Activated naive CD8-positive, alpha-beta T cell treated with anti-CD3 and anti-CD28 coated beads, Interleukin-2, amount 10 ng/mL, durations not matched to agents 7 days and 5 days (primary cell): ENCODE measurements at places on chromosomes 13 and 19. TPM values are rescaled to one million over a fixed set of nuclear protein-coding genes. Genes with fewer than 3 reads are reported as not detected.

DNA sequence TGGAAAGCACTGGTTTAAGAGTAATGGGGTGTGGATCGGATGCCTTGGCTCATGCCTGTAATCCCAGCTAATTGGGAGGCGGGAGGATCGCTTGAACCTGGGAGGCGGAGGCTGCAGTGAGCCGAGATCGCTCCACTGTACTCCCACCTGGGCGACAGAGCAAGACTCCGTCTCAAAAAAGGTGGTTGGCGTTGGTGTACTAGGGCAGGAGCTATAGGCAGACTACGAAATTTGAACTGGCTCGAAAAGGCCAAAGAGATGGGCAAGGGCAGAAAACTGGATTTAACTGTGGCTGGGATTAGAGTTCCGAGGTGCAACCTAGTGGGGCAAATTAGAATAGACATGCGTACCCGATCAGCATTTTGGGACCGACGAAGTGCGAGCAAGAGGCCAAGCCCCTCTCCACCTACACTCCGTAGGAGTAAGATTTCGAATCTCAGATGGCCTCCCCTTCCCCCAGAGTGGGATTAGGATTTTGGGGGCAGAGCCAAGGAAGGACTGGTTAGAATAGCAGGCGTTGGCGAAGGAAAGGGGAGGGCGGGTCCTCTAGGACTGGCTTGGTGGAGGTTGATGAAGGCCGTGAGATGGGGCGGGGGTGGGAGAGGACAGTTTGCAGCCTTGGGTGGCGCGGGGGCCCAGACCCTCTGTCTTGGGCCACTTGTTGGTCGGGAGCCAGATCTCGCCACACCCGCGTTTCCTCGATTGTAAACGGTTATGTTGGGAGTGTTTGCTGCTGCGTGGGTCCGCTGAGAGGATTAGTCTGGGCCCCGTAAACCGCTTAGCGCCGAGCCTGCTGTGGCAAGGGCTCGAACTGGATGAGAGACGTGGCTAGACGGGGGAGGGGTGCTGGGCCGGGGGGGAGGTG lies 2.0 kb upstream of the INAFM1 start:
- H3K36me3 ChIP-seq: peaks cover 16% of the 10 kb centered on the region
- H3K4me1 ChIP-seq: peaks cover 12% of the 10 kb centered on the region
- no peaks in the 10 kb centered on the region for H3K27me3 ChIP-seq
- DNase-seq: no peak

DNA sequence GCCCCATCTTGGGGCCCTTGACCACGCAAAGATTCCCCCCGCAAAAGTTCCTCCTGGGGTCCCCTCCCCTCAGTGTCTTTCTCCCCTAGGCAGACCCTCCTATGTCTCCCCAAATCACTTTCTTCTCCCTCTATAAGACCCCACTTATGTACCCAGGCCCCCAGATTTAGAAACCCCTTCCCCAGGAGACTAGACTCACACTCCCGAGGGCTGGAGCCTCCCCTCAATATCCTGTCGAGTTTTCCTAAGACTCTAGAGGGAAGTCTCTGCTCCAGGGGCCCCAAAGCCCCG lies 1.4 kb downstream of the SLC1A5 start:
- no peak for DNase-seq
- H3K27ac ChIP-seq: peak overlapping the region; percentile 92
- H3K4me1 ChIP-seq: peaks cover 59% of the 10 kb centered on the region
- no peaks in the 10 kb centered on the region for H3K27me3 ChIP-seq
- peak overlapping the region; percentile 91 for H3K4me3 ChIP-seq
- peaks cover 39% of the 10 kb centered on the region for H3K36me3 ChIP-seq

DNA sequence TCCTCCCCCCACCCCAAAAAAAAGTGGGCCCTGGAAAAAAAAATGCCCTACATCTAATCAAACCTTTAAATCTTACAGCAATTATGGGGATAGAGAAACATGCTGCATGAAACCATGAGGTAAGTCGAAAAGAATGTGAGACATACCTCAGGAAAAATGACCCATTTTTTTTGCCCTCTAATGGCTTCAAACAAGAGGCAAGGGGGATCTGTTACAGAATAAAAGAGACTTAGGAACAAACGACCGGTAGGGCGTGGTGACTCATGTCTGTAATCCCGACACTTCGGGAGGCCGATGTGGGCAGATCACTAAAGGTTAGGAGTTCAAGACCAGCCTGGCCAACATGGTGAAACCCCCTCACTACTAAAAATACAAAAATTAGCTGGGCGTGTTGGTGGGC lies 8.4 kb downstream of the RGL3 start:
- H3K4me1 ChIP-seq: no peaks in the 10 kb centered on the region
- no peak overlapping the region for H3K27ac ChIP-seq
- H3K36me3 ChIP-seq: no peaks in the 10 kb centered on the region
- H3K4me3 ChIP-seq: no peak overlapping the region
- peaks cover 37% of the 10 kb centered on the region for H3K27me3 ChIP-seq

- no peak overlapping the region for H3K27ac ChIP-seq
- H3K36me3 ChIP-seq: no peaks in the 10 kb centered on the region
- no peak for DNase-seq
Observed at GRCh38 chr13:96629331-96629730, 364.9 kb downstream of the OXGR1 start.

- H3K27me3 ChIP-seq: no peaks in the 10 kb centered on the region
- H3K36me3 ChIP-seq: no peaks in the 10 kb centered on the region
- DNase-seq: no peak
- H3K27ac ChIP-seq: no peak overlapping the region
- no peaks in the 10 kb centered on the region for H3K4me1 ChIP-seq
Observed at GRCh38 chr13:106105153-106105552, 430.3 kb downstream of the EFNB2 start.

DNA sequence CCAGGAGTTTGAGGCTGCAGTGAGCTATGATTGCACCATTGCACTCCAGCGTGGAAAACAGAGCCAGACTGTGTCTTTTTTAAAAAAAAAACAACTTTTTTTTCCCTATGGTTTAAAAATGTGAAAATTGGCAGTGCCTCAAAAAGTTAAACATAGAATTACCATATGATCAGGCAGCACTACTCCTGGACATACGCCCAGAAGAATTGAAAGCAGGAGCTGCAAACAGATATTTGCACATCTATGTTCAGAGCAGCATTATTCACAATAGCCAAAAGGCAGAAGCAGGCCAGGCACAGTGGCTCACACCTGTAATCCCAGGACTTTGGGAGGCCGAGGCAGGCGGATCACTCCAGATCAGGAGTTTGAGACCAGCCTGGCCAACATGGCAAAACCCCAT lies 3.8 kb upstream of the RETN start:
- H3K27me3 ChIP-seq: peaks cover 6% of the 10 kb centered on the region
- H3K36me3 ChIP-seq: no peaks in the 10 kb centered on the region
- H3K4me1 ChIP-seq: peaks cover 8% of the 10 kb centered on the region
- H3K27ac ChIP-seq: no peak overlapping the region
- DNase-seq: no peak

PEX11G gene
- 1.0 TPM for total RNA-seq

DNA sequence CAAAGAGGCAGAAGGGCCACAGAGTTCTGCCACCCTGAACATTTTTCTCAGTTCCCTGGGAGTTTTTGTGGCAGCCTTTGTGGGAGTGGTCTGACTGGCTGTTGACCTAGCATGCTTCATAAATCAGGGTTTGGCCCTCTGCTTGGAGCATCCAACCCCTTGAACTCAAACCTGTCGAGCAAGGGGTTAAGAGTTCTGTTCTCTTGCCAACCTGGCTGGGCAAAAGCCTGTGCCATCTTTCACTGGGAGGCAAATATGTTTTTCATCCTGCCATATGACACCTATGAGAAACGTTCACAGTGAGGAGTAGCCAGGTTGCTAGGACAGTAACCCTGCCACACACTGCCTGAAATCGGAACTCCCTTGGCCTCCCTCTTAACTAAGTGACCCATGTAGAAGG lies 7.7 kb upstream of the TEX26 start:
- peaks cover 43% of the 10 kb centered on the region for H3K27me3 ChIP-seq
- no peak overlapping the region for H3K27ac ChIP-seq
- peaks cover 2% of the 10 kb centered on the region for H3K36me3 ChIP-seq
- DNase-seq: no peak
- no peak overlapping the region for H3K4me3 ChIP-seq

DNA sequence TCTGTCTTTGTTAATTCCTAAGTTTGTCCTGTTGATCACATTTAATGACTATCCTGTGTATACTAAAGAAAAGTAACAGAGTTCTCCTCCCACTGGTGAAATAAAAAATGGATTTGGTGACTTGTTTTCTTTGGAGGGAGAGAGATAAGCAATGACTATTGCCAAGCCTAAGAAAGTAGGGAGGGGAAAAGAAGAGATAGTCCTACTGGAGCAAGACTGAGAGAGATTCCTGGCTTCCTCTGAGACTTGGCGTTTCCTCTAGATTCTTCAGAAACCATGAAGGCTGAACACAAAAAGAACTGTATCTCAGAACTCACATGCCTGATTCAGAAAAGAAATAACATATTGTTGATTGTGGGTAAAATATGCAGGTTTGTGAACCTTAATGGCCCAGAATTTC lies 406.5 kb downstream of the FOXO1 start:
- no peak overlapping the region for H3K27ac ChIP-seq
- peaks cover 5% of the 10 kb centered on the region for H3K4me1 ChIP-seq
- H3K27me3 ChIP-seq: no peaks in the 10 kb centered on the region
- no peak overlapping the region for H3K4me3 ChIP-seq
- no peak for DNase-seq
- peaks cover 14% of the 10 kb centered on the region for H3K36me3 ChIP-seq

LRRC63 gene
- 1.5 TPM for total RNA-seq

DNA sequence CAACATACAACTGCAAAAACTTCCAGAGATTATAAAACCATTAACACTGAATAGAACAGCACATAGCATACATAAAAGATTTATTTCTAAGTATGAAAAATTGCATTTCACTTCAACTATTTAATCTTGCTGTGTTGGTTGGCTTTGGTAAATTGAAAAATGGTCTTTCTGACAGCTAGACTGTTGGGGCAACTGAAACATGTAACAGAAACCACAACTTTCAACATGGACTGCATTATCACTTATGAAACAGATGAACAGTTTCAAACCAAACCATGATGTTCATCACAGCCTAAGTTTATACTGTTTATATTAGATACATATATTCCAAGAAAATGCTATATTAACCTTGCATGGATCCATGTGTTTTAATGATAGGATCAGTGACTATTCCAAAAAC lies 324.1 kb upstream of the PCDH9 start:
- no peaks in the 10 kb centered on the region for H3K27me3 ChIP-seq
- no peaks in the 10 kb centered on the region for H3K4me1 ChIP-seq
- DNase-seq: no peak
- no peak overlapping the region for H3K4me3 ChIP-seq
- H3K36me3 ChIP-seq: no peaks in the 10 kb centered on the region

KLK1 gene
- total RNA-seq: 2.7 TPM

DNA sequence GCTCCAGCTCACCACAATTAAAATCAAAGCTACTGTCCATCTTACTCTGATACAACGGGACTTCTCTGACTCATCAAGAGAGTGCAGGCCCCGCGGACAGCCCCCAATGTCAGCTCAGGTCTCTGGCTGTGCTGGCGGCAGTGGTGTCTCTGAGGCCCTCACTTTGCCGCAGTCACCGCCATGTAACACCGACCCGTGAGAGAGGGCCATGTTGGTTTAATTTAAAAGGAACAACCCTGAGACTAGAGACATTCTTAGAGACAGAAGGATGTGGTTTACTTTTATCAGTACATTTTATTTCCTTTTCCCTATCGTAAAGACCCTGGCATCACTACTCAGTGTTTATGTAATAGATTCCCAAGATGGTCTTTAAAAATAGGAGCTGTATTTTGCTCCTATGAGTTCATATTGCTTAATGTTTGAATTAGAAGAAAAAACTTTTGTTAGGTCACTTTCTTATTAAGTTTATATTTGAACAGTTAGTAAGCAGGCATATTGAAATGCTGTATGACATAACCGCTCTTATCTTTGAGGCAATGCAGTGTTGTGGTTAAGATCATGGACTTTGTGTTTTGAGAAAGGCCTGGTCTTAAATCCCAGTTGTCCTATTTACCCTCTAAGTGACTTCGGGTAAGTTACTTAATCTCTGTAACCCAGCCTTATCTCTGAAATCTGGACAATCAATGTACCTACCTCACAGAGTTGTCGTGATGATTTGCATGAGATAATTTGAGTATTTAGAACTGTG lies 23.4 kb downstream of the DGKH start:
- DNase-seq: no peak
- H3K27ac ChIP-seq: no peak overlapping the region

GRCh38 chr19:593505-593904 lies 3.8 kb downstream of the HCN2 start:
- no peak overlapping the region for H3K27ac ChIP-seq
- H3K4me3 ChIP-seq: no peak overlapping the region
- peaks cover 20% of the 10 kb centered on the region for H3K27me3 ChIP-seq
- no peak for DNase-seq

GRCh38 chr19:7152568-7152967 lies 83.1 kb downstream of the ZNF557 start:
- peak overlapping the region; percentile 81 for H3K27ac ChIP-seq
- peak; percentile 32 for DNase-seq
- H3K4me1 ChIP-seq: peaks cover 2% of the 10 kb centered on the region
- no peaks in the 10 kb centered on the region for H3K36me3 ChIP-seq

NDUFB7 gene
- total RNA-seq: 90.7 TPM

GRCh38 chr13:90510319-90510718 lies 837.2 kb upstream of the MIR17HG start:
- DNase-seq: no peak
- no peaks in the 10 kb centered on the region for H3K27me3 ChIP-seq
- no peak overlapping the region for H3K4me3 ChIP-seq
- no peak overlapping the region for H3K27ac ChIP-seq
- no peaks in the 10 kb centered on the region for H3K36me3 ChIP-seq

GRCh38 chr13:21104199-21105019 lies 43.0 kb upstream of the LATS2 start:
- DNase-seq: no peak
- no peaks in the 10 kb centered on the region for H3K4me1 ChIP-seq
- H3K27ac ChIP-seq: no peak overlapping the region

- H3K4me3 ChIP-seq: no peak overlapping the region
- H3K36me3 ChIP-seq: no peaks in the 10 kb centered on the region
- no peak for DNase-seq
Observed at GRCh38 chr19:39133431-39134270, 8.1 kb downstream of the PAK4 start.

- no peak overlapping the region for H3K4me3 ChIP-seq
- H3K27me3 ChIP-seq: no peaks in the 10 kb centered on the region
- no peaks in the 10 kb centered on the region for H3K36me3 ChIP-seq
- H3K27ac ChIP-seq: no peak overlapping the region
Observed at GRCh38 chr13:96020931-96021330, 32.3 kb downstream of the UGGT2 start.

DNA sequence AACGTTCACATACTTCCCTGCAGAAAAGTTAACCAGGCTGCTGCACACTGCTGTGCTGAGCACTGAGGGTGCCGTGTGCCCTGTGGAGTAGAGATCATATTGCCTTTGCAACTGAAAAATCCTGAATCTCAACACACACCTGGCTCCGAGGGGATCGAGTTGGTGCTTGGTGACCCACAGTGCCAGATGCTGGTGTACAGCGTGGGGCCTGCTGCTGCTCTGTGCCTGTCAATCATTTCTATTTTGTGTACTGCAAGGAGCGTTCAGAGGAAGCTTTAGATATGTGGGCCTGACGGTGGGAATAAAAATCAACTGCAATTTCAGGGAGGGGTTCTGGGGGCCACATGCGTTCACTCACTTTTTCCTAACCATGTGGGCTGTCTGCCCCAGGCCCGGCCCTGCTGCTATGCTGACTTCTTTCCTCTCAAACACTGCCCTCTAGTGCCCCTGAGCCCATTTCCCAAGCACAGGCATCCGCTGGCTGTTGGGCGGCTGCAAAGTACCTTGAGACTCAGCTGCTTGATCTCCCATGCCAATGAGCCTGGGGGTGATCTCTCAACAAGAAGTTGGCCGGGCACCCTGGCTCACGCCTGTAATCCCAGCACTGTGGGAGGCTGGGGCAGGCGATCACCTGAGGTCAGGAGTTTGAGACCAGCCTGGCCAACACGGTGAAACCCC lies 9.7 kb upstream of the LENG8 start:
- peaks cover 13% of the 10 kb centered on the region for H3K4me1 ChIP-seq
- H3K4me3 ChIP-seq: no peak overlapping the region
- no peaks in the 10 kb centered on the region for H3K27me3 ChIP-seq
- peaks cover 10% of the 10 kb centered on the region for H3K36me3 ChIP-seq
